ENCODE measurements at places on chromosomes 7 and 10.

DNA sequence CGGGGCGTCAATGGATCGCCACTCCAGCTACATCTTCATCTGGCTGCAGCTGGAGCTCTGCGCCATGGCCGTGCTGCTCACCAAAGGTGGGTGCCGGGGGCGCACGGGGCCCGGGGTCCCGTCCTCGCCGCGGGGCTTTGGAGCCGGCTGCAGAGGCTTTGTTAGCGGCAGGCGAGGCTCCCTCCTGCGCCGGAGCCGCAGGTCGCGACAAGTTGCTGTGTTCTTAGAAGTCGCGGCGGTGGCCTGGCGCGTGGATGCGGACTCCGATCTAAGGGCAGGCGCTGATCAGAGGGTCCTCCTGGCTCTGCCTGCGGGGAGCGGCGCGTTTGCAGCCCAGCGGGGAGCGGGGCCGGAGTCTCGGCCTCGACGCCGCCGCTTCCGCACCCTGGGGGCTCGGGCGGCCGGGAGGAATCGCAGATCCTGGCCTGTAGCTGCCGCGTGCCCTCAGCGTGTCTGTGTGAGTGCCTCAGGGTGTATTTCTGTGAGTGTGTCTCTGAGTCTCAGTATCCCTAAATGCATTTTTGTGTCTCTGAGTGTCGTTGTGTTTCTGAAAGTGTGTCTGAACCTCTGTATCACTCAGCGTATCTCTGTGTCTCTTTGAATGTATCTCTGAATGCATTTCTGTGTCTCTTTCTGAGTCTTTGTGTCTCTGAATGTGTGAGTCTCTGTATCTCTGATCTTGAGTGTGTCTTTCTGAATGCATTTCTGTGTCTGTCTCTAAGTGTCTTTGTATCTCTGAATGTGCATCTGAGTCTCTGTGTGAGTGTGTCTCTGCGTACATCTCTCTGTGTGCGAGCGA lies 766 bp downstream of the BAMBI start:
- no peak for DNase-seq

- DNase-seq = no peak
Observed at GRCh38 chr7:107108793-107109371, 59.9 kb upstream of the HBP1 start.

GRCh38 chr10:101934686-101935305 lies 91.2 kb upstream of the KCNIP2 start:
- no peak for DNase-seq

GRCh38 chr10:101446947-101447346 lies 93.0 kb downstream of the BTRC start:
- no peak for DNase-seq

GRCh38 chr10:119967066-119967465 lies 74.5 kb downstream of the SEC23IP start:
- no peak for DNase-seq

- no peak for DNase-seq
Observed at GRCh38 chr7:39248692-39249090, 271.0 kb downstream of the POU6F2 start.

DNA sequence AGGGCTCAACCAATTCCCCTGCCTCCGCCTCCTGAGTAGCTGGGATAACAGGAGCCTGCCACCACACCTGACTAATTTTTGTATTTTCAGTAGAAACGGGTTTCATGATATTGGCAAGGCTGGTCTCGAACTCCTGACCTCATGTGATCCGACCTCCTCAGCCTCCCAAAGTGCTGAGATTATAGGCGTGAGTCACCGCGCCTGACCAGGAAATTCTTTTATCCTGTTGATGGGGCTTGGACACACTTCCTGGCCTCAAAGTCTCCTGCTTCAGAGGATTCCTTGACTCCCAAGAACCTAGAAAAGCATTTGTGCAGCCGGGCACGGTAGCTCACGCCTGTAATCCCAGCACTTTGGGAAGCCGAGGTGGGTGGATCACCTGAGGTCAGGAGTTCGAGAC lies 16.2 kb downstream of the ZNF425 start:
- no peak for DNase-seq

DNA sequence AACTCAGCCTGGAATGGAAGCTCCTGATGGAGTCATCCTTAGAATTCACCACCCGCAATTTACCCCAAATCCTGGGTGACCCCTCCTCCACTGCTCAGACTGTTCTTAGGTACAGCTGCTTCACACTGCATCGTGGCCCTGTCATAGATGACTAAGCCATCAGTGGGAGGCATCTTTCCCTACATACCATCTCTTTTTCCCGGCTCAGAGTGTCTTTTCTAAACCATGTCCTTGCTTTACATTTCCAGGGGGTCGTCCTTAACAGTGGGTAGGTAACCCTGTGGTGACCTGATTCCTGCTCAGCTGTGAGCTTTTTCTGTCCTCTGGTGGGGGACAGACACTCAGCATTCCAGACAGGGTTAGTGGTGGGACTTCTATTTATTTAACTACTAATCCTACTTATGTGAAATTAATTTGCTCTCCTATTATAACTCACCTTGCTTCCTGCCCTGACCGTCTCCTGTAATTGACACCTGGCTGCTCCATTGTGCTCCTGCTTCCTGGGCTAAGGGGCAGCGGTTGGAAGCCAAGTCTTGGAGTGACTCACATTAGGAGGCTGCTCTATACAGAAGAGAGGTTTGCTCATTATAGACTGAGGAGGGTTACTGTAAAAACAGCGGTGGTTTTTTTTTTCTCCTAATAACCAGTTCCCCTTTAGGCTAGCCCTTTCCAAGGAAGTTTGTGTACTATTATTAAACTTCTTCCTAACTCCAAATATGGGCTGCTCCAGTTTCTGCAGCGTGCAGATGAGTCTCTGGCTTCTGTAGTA lies 40.6 kb downstream of the PYROXD2 start:
- DNase-seq = no peak

DNA sequence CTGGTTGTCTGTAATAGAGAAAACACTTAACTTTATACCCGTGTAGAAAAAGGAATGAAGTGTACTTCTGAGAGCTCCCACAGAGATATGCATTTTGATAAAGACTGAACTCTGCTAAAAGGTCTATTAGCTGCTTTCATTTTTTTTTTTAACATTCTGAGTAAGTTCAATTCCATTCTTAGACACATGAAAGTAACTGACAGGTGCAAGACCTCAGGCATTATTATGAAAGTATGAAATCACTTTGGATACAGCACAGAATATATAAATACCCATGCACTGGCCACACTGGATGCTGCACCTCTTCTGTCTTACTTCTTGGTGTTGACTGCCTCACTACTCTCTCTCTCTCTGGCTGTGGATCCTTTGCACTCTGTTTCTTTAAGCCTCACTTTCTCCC lies 46.2 kb downstream of the VWDE start:
- DNase-seq = no peak

GRCh38 chr7:156026603-156027002 lies 214.3 kb upstream of the SHH start:
- DNase-seq = no peak

DNA sequence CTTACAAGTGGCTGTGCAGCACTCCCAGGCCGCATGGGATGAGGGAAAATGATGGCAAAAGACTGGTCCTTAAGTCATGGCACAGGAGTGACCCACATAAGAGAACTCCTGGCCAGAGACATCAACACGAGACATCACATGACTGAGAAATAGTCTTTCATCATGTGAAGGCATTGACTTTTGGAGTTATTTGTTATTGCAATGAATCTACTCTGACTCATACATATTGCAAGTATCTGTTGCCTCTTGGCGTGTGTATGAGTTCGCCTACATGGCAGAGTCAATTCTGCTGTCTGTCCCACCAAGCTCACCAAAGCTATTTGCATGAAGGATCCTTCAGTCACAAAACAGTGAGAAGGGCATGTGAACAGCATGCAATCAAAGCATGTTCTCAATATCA lies 59.7 kb upstream of the HABP2 start:
- DNase-seq = no peak

GRCh38 chr10:43845121-43845520 lies 196.4 kb upstream of the ZNF32 start:
- DNase-seq = no peak

DNA sequence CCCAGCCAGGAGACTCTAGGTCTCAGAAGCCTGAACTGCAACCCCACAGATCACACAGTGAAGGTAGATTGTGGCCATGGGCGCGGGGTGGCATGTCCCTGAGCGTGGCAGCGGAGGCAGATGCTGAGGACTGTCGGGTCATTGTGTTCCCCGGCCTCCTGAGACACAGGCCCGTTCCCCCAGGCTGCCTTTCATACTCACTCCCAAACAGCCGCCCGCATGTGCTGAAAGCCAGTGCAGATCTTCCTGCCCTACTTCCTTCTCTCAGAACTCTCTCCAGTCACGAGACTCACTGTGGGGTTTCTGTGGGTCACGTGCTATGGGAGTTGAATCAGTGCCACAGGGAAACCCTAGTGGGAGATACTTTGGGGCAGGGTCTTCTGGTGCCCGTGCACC lies 48.0 kb downstream of the ZNF467 start:
- no peak for DNase-seq

DNA sequence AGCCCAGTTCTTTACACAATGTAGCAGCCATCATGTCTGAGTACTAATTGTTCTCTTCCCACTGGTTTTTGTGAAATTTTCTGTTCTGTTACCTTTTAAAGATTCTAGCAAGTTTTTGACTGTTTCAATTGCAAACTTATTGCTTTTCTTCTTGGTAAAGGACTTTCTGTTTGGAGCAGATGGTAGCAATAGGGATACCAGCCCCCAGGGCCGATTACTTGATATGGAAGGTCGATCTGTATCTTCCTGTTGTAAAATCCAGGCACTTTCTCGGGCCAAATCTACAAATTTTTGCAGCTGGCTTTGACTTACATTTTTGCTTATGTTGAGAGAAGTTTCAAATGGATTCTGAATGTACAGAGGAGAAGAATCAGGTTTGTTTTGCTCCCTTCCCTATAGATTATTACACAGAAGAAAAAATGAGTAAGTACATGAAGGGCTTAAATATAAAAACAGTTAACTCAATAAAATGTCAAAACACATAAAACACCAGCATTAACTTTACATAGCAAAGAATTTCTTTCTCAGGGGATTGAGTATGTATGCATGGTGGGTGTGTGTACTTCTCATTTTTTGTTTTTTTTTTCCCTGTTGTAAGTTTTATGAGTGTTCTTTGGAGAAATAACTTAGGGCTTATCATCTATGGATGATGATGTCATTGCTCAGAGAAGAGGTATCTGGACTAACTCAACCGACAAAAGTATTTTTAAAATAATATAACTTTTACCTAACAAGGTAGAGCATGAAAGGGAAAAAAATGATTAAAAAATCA lies 35.3 kb downstream of the MTPAP start:
- DNase-seq = no peak

DNA sequence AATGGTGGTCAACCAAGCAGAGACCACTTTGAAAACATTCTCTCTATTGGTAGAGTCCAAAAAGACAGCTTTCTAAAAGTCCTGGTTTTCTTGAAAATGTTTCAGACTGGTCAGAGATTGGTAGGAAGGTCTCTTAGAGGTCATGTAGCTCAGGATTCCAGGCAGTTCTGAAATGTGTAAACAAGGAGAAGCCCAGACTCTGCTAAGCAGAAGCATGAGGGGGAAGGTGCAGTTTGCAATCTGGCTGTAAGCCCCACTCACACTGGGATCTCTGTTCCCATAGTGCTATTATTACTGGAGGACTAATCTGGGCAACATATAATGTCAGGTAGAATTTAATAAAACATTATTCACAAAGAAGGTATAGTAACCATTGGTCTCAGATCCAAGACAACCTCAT lies 101.1 kb downstream of the MAGI2 start:
- no peak for DNase-seq

DNA sequence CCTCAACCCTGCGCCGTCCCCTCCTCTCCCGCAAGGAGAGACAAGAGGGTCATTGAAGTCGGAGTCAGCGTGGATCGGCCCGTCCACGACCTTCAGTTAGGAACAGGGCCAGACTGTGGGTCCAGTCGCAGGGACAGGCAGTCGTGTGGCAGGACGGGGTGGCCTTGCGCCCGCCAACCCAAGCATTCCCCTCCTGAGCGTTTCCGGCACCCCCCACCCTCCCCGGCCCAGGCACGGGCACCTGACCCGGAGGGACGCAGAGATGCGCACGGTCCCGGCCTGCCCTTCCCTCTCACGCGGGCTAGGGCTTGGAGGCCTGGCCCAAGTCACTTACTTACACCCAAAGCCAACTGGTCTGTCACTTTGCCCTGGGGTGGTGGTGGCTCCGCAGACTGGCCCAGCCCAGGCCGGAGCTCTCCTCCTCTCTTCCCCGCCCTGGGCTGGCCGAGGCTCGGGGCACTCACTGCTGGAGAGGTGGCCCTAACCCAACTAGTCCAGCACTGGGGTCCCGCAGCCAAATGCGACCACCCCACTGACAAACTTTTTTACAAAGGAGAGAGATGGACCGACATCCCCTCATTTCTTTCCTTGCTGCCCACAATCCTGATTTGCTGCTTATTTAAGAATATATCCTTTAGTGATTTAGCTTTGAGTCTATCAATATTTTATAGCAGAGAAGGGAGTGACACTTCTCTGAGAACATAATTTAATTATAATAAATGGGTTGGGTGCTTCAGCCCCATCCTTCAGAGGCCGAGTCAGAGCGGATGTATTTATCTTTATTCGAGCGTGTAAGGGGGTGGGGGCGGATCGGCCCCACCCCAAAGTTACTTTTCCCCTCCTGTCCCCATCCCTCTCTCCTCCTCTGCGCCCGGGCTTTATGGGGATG lies 1.2 kb upstream of the UNCX start:
- no peak for DNase-seq

GRCh38 chr7:115010441-115010820 lies 88.5 kb downstream of the MDFIC start:
- DNase-seq = no peak

GRCh38 chr10:82498976-82499375 lies 624.0 kb downstream of the NRG3 start:
- no peak for DNase-seq

GRCh38 chr7:98760201-98760651 lies 109.6 kb downstream of the TMEM130 start:
- no peak for DNase-seq

DNA sequence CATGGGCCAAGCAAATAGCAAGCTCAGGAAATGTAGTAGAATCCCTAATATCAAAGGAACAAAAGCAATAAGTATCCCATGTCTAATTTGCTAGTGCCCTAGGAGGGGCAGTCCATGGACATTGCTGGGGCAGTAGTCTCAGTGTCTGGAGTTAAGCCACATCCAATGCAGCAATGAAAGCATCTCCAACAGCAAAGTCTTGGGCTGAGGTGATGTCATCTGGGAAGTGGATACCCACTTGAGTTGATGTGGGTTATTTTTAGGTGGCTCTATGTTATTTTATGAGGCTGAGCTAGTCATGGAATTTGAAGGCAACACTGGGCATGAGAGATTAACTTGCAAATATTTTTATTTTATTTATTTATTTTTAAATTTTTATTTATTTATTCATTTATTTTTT lies 540.0 kb downstream of the ETV1 start:
- no peak for DNase-seq

GRCh38 chr7:41977151-41977651 lies 259.8 kb downstream of the GLI3 start:
- no peak for DNase-seq

- DNase-seq = no peak
Observed at GRCh38 chr7:46296526-46296925, 375.5 kb upstream of the IGFBP3 start.

DNA sequence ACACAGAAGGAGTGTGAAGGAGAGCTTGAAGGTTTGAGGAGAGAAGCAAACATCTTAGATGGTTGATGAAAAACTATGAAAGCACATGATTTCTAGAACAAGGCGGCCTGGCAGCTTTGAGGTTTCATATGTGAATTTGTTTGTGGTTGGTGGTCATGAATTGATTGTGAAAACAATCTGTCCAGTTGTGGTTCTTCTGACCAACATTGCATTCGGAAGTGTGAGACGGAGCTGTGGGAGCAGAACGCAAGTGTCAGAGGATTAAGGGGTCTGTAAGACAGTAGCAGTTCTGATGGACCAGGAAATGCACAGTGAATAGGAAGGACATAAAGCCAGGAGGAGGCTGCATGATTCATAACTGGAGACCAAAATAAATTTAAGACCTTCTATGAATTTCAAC lies 594.6 kb downstream of the NXPH1 start:
- DNase-seq = no peak
